ENCODE measurements at places on chromosomes 13 and 19. TPM values are rescaled to one million over a fixed set of nuclear protein-coding genes. Genes with fewer than 3 reads are reported as not detected.

The KLF2 gene
- total RNA-seq = 2.2 TPM

The KIR2DL4 gene
- not detected for total RNA-seq

The OR10H1 gene
- total RNA-seq = not detected

The SEMA6B gene
- 1.7 TPM for total RNA-seq

The MCEMP1 gene
- total RNA-seq = not detected

The DYRK1B gene
- 15.5 TPM for total RNA-seq

The LHB gene
- not detected for total RNA-seq

The KHSRP gene
- total RNA-seq = 86.5 TPM

The ZNF836 gene
- 11.8 TPM for total RNA-seq

The ZNF560 gene
- 0.16 TPM for total RNA-seq

The LRG1 gene
- total RNA-seq = not detected

The MYO1F gene
- 0.09 TPM for total RNA-seq

The ETV2 gene
- total RNA-seq = 1.6 TPM

The CLDN10 gene
- not detected for total RNA-seq

The CBARP gene
- total RNA-seq = 3.1 TPM

The TMPRSS9 gene
- not detected for total RNA-seq

The RNF225 gene
- total RNA-seq = not detected

The PCP2 gene
- not detected for total RNA-seq

The ZNF723 gene
- total RNA-seq = not detected

The TMEM238 gene
- not detected for total RNA-seq

The ZNF491 gene
- 0.99 TPM for total RNA-seq

The CACNA1A gene
- total RNA-seq = 42.8 TPM

The CEACAM7 gene
- total RNA-seq = not detected

The ZC3H4 gene
- 20.4 TPM for total RNA-seq

The SIGLEC9 gene
- total RNA-seq = 0.09 TPM

The CEACAM19 gene
- 2.5 TPM for total RNA-seq

The ZNF57 gene
- total RNA-seq = 3.4 TPM

The MVB12A gene
- 44.7 TPM for total RNA-seq

The LILRA1 gene
- total RNA-seq = not detected

The TMC4 gene
- total RNA-seq = 0.27 TPM

The ZNF625 gene
- 18.6 TPM for total RNA-seq

The MUC16 gene
- not detected for total RNA-seq

The SPIB gene
- total RNA-seq = not detected

The SLC1A6 gene
- total RNA-seq = not detected

The IRGC gene
- total RNA-seq = not detected

The BEST2 gene
- not detected for total RNA-seq

The ERICH6B gene
- total RNA-seq = not detected

The MADCAM1 gene
- total RNA-seq = 0.16 TPM

The AZU1 gene
- not detected for total RNA-seq

The DNAJC3 gene
- total RNA-seq = 64.1 TPM

The CDC42EP5 gene
- total RNA-seq = 7.9 TPM

The SSC5D gene
- total RNA-seq = 10.7 TPM

The IGFL3 gene
- total RNA-seq = not detected

The VSTM2B gene
- total RNA-seq = not detected

The CPT1C gene
- total RNA-seq = 23.4 TPM

The ALDH16A1 gene
- total RNA-seq = 25.0 TPM

The DCT gene
- total RNA-seq = under 0.01 TPM

The CYP4F8 gene
- total RNA-seq = not detected

The EXOC3L2 gene
- total RNA-seq = under 0.01 TPM

The ZNF180 gene
- total RNA-seq = 34.6 TPM

The SDHAF1 gene
- 38.7 TPM for total RNA-seq

The SIX5 gene
- 16.4 TPM for total RNA-seq

The NALCN gene
- 3.1 TPM for total RNA-seq

The ACP7 gene
- total RNA-seq = 0.45 TPM

The SOX21 gene
- 0.09 TPM for total RNA-seq

Measured in fibroblast of the aortic adventitia (primary cell).